ENCODE measurements at places on chromosomes 3 and 15.

- no peak for DNase-seq
Observed at GRCh38 chr3:157294491-157294890, 134.5 kb upstream of the CCNL1 start.

DNA sequence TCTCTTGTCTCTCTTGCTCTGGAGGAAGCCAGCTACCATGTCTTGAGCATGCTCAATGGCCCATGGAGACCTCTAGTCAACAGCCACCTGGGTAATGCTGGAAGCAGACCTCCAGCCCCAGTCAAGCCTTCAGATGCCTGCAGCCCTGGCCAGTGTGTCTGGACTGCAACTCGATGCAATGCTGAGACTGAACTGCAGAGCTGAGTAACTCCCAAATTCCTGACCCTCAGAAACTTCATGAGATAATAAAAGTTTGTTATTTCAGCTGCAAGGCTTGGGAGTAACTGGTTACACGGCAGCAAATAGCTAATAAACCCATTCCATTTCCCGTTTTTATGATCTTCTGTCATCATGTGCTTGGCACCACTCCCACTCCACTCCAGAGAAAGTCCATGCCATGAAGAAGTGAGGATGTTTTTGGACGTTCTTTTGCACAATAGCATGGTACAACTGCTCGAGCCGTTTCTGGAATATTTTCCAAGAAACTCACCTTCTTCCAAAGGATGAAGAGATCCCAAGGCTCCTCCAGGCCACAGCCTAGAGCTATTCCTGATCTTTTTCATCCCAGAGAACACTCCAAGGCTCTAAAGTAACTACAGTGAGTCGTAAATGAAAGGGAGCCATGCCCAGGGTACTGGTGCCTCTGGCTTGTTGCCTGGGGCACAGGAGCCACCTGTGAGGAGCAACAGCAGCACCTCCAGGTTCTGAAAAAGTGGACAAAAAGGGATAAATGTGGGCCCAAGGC, 72.0 kb upstream of the KLF13 start:
- DNase-seq = no peak

DNA sequence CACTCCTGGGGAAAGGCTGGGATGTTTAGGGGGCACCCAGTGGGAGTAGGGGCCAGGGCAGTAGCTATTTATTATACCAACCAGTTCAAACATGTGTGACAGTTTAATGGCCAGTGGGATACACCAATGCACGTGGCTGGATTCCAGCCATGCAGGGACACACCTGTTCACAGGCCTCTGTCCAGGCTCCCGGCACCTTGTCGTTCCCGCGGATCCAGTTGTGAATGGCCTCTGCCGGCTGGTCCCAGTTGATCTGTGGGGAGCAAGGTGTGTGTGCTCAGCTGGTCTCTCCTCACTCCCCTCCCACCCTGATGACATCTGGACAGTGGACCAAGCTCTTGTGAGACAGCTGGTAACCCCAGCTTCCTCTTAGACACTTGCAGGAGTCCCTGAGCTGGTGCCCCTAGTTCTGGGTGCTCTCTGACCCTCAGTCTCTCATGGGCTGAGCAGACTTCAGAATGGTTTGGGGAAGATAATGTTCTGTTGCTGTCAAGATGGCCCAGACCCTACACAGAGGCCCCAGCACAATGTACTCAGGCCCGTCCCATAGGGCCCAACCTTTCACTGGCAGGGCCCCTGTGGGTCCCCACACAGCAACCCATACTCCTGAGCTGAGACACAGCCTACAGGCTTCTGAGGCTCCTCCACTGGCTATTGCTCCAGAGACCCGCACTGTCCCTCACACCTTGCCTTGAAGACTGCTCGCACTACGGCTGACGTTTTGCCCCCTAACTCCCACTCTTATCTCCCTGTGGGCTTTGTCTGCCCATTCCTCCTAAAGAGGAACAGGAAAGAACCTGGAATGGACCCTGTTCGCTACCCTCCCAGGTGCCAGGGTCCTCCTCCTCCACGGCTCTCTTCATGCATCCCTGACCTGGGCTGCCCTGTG, 25.8 kb downstream of the ALDH1L1 start:
- no peak for DNase-seq

- no peak for DNase-seq
Observed at GRCh38 chr15:101256757-101257156, 4.9 kb upstream of the CHSY1 start.

- DNase-seq = no peak
Observed at GRCh38 chr3:159866201-159866746, 122.4 kb upstream of the IL12A start.

DNA sequence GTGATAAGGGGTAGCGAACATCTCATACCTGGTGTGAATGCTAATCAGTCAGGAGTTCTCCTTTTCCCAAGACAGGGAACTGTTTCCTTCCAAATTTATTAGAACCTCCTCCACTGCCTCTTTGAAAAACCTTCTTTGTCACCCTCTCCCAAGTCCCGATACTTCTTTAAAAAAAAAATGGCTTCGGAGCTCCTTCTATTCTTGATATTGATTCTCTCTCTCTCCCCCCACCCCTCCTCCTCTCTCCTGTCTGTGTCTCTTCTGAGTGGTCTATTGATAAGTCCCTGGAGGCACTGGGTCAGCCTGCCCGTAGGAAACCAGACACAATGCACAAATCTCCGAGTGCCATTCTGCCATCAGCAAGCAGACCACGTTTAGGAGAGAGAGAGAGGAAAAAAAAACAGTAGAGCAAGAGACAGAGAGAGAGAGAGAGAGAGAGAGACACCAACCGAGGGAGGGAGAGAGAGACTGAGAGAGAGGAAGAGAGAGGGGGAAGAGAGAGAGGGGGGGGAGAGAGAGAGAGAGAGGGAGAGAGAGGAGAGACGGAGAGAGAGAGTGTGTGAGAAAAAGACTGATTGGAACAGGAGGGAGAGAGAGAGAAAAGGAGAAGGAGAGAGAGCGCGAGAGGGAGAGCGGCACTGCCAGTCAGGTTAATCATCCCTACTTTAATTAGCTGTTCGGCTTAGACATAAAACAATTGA, 160.9 kb downstream of the TIGIT start:
- DNase-seq = no peak

DNA sequence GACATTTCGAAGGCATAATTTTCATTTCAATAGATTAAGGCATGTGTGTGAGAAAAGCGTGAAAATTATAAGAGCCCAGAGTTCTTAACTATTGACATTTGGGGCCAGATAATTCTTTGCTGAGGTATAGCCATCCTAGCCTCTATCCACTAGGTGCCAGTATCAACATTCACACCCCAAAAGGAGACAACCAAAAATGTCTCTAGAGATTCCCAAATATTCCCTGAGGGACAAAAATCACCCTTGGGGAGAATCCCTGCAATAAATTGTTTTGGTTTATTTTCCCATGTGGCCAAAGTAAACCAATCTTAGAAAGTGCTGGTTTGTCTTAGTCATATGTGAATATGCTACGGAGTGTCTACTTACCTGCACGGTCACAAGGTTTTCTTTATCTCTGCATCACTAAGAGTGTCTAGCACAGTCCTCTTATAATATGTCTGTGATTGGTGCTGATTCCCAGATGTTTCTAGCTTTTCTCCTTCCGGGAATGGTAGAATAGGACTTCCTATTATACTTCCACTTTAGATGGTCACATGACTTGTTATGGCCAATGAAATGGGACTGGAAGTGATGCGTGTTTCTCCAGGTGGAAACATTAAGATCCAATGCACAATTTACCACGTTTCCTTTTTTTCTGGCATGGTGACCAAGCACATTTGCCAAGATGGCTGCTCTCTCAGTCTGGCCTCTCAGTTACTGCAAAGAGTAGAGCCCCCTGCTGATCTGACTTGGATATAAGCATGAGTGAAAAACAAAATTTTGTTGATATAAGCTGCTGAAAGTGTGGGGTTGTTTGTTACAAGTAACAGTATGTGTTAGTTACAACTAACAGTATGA, 8.0 kb upstream of the KBTBD8 start:
- no peak for DNase-seq

GRCh38 chr3:2655229-2655701, 454.9 kb downstream of the IL5RA start:
- no peak for DNase-seq

DNA sequence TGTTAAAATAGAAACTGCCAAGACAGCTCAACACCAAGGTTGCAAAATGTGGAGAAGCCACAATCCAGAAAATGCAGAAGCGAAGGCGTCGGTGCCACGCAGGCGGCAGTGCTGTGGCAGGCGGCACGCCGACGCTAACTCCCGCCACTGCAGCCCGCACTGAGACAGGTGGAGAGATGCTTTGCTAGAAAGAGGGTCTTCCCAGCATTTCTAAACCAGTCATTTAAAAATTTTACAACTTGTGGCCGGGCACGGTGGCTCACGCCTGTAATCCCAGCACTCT, 23.2 kb downstream of the CYFIP1 start:
- no peak for DNase-seq

DNA sequence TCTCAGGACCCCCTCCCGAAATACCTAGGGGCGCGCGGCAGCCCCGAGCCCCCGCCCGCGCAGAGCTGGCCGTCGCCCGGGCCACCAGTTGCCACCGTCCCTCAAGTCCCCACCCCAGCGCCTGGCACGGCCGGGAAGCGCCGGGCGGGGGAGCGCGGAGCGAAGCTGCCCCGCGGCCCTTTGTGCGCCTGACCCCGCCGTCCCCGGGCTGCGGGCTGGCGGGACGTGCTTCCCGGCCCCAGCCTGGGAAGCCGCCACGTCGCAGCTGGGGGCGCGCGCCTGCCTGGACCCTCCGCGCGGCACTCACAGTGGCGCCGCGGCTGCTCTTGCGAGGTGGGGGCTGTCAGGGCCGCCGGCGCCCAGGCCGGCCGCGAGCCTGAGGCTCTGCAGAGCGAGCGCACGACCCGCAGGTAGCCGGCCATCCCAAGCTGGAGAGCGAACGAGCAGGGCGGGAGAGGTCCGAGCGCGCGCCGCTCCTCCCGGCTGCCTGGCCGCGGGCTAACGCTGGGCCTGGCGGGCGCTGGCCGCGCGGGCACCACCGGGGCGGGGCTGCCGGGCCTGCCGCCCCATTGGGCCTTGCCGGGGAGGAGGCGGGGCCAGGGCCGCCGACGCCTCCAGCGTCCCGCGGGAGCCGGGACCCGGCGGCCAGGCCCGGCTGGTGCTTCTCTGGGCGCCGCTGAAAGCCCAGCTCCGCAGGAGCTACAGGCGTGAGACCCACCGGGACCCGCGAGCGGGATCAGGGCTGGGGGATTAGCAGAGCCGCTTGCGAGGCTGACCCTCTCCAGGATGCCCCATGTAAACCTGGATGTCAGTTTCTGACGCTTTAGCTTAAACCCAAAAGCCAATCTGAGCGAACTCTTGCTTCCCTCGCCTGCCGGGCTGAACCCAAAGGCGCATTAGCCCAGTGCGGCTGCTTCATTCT, at the start of gene IDH2:
TSS of gene IDH2 (minus strand) at position 500 of the 922 bp plus-strand sequence. CDS start at position 422, 78 bp downstream.
- peak; percentile 64 for DNase-seq

- no peak for DNase-seq
Observed at GRCh38 chr15:39409876-39410530, 170.9 kb upstream of the THBS1 start.

DNA sequence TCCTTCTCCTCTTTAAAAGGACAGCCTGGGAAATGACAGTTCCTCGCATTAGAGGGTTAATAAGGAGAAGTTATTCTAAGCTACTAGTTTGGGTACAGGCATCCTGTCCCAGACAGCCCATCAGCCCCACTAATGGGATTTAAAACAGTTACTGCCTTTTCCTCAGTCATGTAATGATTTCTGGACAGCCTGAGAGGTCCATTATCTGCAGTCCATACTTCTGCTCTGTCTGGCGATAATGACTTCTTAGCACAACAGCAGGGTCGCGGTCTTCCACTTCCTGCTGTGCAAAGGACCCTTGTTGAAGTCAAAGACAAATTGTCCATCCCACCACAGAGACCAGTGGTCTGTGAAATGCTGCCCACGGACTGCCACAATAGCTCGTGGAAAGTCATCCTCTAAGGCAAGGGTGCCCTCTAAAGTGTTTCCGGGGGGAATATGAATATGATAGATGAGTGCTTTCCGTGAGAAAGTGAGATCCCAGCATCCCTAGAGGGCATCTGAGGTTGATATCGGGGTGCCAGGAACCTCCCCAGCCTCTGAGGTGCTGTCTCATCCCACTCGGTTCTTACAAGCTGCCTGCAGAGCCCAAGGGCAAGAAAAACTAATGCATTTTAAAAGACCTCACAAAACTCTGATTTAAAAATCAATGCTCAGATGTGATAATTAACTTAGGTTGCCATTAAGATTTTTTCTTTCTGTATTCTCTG, 100.7 kb downstream of the SHOX2 start:
- no peak for DNase-seq

DNA sequence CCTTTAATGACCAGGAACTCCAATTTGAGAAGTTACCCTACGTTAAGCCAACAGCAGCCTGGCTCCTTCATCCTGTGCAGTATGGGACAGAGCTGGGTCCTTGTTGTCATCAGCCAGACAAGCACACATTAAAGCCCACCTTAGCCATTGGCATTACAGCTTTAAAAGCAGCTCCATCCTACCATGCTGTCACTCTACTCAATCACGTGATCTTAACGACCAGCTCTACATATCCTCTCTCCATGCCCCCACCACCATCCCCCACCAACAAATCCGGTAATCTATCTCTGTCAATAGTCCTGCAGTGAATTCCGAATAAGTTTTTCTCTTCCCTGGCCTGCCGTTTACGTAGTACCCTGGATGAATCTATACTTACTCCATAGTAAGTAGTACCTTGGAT, 82.9 kb upstream of the DGKG start:
- DNase-seq = no peak

GRCh38 chr3:186487819-186488218, 56.4 kb downstream of the CRYGS start:
- DNase-seq = no peak

DNA sequence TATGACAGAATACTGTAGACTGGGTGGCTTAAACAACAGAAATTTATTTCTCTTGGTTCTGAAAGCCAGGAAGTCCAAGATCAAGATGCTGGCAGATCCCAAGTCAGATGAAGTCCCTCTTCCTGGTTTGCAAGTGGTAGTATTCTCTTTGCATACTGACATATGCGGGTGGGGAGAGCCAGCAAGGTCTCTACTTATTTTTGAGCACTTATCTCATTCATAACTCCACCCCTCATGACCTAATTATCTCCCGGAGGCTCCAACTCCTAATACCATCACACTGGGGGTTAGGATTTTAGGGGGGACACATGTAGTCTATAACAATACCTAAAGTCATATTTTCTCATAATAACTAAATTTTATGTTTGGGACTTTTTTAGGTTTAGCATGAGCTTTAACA, 65.3 kb downstream of the BLM start:
- no peak for DNase-seq

DNA sequence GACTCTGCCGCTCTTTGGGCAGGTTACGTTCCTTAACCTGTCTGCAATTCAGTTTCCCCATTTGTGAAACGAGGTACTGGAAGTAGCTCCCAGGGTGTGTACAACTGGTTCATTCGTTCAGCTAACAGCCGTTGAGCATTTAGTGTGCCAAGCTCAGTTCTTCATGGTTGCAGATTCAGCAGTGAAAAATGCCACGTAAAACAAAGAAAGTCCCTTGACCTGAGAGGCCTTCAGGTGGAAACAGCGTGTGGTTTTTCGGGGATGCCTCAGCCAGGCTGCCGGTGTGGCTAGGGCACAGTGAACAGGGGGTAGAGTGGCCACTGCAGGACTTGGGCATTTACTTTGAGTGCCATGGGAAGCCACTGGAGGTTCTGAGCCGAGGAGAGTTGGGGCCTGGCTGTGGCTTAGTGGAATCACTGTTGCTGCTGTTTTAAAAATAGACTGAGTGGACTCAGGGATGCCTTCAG, 4.7 kb downstream of the SYNM start:
- no peak for DNase-seq
